Memory B cell (primary cell): ENCODE measurements at places on chromosomes 11 and 22.

- H3K27me3 ChIP-seq, result no peaks in the 10 kb centered on the region
- DNase-seq, result no peak
- H3K4me3 ChIP-seq, result no peak overlapping the region
- no peaks in the 10 kb centered on the region for H3K36me3 ChIP-seq
Measured at GRCh38 chr11:56013805-56014204, 13.6 kb upstream of the OR5AS1 start.

GRCh38 chr11:94658386-94658785 is 91.2 kb downstream of the PIWIL4 start:
- no peak overlapping the region for H3K4me3 ChIP-seq
- no peaks in the 10 kb centered on the region for H3K36me3 ChIP-seq
- no peak overlapping the region for H3K27ac ChIP-seq
- no peak for DNase-seq
- no peaks in the 10 kb centered on the region for H3K4me1 ChIP-seq
- peaks cover 4% of the 10 kb centered on the region for H3K27me3 ChIP-seq

- H3K4me3 ChIP-seq, result no peak overlapping the region
- H3K27me3 ChIP-seq, result peaks cover 3% of the 10 kb centered on the region
- no peaks in the 10 kb centered on the region for H3K4me1 ChIP-seq
- DNase-seq, result no peak
- no peaks in the 10 kb centered on the region for H3K36me3 ChIP-seq
Measured at GRCh38 chr11:122486793-122487495, 168.6 kb upstream of the UBASH3B start.

- H3K36me3 ChIP-seq, result peaks cover 26% of the 10 kb centered on the region
- no peaks in the 10 kb centered on the region for H3K27me3 ChIP-seq
- no peaks in the 10 kb centered on the region for H3K4me1 ChIP-seq
- H3K4me3 ChIP-seq, result no peak overlapping the region
- DNase-seq, result no peak
Measured at GRCh38 chr22:31692186-31692886, 30.3 kb upstream of the PISD start.

DNA sequence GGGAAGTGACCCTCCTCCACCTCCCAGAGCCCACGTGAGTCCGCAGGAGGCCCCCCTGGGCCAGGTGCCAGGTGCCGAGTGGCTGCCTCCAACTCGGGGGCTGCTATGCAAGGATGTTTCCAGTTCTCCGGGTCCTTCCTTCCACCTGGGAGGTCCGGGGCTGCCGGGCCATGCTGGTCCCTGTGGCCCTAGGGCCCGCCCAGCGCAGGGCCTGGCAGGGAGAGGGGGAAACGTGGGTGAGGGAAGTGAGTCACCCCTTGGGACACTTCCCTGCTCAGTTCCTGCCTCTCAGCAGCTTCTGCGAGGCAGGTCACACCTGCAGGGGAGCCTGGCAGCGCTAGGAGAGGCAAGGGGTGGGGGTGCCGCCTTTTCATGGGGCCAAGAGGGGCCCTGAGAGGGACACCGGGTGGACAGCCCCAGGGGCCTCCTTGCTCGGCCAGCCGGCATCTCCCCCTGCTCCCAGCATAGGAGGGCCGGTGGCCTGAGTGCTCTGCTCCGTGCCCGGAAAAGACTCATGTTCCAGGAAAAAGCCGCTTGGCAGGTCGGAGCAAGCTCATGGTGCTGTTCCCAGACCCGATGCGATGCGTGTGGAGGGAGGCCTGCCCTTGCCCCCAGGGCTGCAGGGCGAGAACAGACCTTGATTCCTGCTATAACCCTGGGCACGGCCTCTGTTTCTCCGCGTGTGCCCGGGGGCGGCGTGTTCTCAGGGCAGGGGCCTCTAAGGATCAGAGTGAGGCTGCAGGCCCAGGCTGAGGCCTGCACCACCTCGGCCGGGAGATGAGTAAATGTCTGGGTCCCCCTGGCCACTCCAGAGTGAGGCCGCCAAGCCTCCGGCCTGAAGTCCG is 30.3 kb upstream of the WNT7B start:
- H3K27ac ChIP-seq, result no peak overlapping the region
- peaks cover 2% of the 10 kb centered on the region for H3K36me3 ChIP-seq
- peaks cover 5% of the 10 kb centered on the region for H3K4me1 ChIP-seq
- peaks cover 4% of the 10 kb centered on the region for H3K27me3 ChIP-seq

GRCh38 chr11:31106326-31106725 is 263.2 kb downstream of the DCDC1 start:
- no peak overlapping the region for H3K4me3 ChIP-seq
- DNase-seq, result no peak
- no peak overlapping the region for H3K27ac ChIP-seq
- no peaks in the 10 kb centered on the region for H3K4me1 ChIP-seq
- H3K27me3 ChIP-seq, result no peaks in the 10 kb centered on the region
- no peaks in the 10 kb centered on the region for H3K36me3 ChIP-seq

GRCh38 chr11:91700854-91701253 is 523.8 kb upstream of the FAT3 start:
- no peak overlapping the region for H3K4me3 ChIP-seq
- no peak for DNase-seq
- H3K27me3 ChIP-seq, result no peaks in the 10 kb centered on the region
- no peaks in the 10 kb centered on the region for H3K4me1 ChIP-seq
- H3K36me3 ChIP-seq, result no peaks in the 10 kb centered on the region

DNA sequence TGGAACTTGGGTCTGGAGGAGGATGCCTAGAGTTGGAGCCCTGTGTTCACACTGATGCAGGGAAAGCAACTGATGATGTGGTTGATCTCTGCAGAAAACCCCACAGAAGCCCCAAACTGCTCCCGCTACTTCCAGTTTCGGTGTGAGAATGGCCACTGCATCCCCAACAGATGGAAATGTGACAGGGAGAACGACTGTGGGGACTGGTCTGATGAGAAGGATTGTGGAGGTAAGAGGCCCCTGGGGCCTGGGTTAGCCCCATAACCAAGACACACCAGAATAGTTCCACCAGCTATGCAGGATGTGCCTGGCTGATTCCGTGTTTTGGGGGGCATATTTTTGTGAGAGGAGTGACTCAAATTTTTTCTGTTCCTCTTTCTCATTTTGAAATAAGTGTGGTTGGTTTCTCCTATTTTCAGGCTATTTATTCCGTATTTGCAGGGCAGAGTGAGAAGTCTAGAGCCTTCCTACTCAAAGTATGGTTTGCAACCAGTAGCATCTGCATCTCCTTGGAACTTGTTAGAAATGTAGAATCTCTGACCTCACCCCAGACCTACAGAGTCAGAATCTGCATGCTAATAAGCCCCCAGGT is 137.3 kb upstream of the SORL1-AS1 start:
- no peak overlapping the region for H3K27ac ChIP-seq
- H3K36me3 ChIP-seq, result peaks cover 7% of the 10 kb centered on the region
- peaks cover 5% of the 10 kb centered on the region for H3K27me3 ChIP-seq
- DNase-seq, result no peak

DNA sequence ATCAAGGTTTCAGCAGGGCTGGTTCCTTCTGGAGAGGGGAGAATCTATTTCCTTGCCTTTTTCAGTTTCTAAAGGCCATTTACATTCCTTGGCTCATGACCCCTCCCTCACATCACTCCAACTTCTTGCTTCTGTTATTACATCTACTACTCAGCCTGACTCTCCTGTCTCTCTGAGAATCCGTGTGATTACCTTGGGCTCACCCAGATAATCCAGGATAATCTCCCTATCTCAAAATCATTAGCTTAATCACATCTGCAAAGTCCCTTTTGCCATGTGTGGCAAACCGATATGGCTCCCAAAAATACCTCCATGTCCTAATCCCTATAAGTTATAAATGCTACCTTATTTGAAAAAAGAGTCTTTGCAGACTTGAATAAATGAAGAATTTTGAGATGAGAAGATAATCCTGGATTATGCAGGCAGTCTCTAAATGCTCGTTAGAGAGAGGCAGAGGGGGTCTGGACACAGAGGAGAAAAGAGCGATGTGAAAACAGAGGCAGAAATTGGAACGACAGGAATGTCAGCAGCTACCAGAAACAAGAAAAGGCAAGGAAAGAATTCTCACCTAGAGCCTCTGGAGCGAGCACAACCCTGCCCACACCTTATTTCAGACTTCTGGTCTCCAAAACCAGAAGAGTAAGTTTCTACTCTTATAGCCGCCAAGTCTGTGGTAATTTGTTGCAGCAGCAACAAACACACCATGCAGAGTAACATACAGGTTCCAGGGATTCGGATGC is 23.6 kb upstream of the ARHGAP32 start:
- H3K27me3 ChIP-seq, result no peaks in the 10 kb centered on the region
- H3K4me3 ChIP-seq, result no peak overlapping the region
- H3K27ac ChIP-seq, result no peak overlapping the region
- no peak for DNase-seq

GRCh38 chr11:114091516-114092397 is 32.2 kb downstream of the ZBTB16 start:
- H3K4me1 ChIP-seq, result no peaks in the 10 kb centered on the region
- H3K4me3 ChIP-seq, result no peak overlapping the region
- H3K27me3 ChIP-seq, result peaks cover 13% of the 10 kb centered on the region
- no peaks in the 10 kb centered on the region for H3K36me3 ChIP-seq
- H3K27ac ChIP-seq, result no peak overlapping the region

GRCh38 chr11:112082729-112083128 is 3.8 kb downstream of the TIMM8B start:
- DNase-seq, result no peak
- peaks cover 29% of the 10 kb centered on the region for H3K36me3 ChIP-seq
- H3K27ac ChIP-seq, result peak overlapping the region; percentile 78
- H3K4me3 ChIP-seq, result no peak overlapping the region

DNA sequence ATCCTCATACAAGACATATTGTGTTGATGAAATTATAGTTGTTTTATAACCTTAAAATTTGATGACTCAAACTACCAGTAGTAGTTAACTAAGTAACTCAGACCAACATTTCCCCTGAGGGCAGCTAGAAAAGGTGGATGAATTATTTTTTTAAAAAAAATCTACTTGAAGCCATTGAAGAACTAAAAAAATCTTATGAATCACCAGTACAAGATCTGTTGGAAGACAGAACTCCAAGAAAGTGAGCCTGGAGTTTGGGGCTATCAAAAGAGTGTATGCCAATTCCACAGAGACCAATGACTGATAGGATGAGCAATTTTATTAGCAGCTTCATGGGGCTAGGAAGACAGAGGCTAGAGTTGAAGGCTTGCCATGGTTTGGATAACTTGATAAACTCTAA is 72.4 kb downstream of the CYP2R1 start:
- no peak for DNase-seq
- H3K36me3 ChIP-seq, result no peaks in the 10 kb centered on the region
- H3K4me3 ChIP-seq, result no peak overlapping the region
- H3K4me1 ChIP-seq, result no peaks in the 10 kb centered on the region
- no peak overlapping the region for H3K27ac ChIP-seq
